ENCODE measurements at places on chromosomes 3 and 15.

DNA sequence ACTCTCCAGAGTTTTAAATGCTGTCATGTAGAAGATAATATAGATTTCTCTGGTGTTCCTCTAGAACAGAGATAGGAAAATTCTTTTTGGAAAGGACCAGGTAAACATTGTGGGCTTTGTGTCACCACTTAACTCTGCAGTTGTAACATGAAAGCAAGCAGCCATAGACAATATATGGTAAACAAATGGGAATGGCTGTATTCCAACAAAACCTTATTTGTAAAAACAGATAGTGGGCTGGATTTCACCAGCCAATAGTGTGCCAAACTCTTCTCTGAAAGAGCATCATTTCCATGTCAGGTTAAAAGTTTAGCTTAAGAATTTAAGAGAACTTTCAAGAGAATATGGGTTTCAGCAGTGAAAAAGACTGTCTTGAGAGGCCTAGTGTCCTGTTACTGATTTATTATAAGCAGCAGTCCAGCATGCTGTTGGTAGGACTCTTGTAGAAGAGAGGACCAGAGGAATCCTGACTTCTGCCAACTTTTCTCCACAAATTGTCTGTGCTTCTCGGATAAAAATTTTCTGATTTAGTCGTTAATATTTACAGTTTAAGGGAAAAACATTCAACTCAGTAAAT lies 107.7 kb downstream of the TCF12 start:
- DNase-seq = no peak

DNA sequence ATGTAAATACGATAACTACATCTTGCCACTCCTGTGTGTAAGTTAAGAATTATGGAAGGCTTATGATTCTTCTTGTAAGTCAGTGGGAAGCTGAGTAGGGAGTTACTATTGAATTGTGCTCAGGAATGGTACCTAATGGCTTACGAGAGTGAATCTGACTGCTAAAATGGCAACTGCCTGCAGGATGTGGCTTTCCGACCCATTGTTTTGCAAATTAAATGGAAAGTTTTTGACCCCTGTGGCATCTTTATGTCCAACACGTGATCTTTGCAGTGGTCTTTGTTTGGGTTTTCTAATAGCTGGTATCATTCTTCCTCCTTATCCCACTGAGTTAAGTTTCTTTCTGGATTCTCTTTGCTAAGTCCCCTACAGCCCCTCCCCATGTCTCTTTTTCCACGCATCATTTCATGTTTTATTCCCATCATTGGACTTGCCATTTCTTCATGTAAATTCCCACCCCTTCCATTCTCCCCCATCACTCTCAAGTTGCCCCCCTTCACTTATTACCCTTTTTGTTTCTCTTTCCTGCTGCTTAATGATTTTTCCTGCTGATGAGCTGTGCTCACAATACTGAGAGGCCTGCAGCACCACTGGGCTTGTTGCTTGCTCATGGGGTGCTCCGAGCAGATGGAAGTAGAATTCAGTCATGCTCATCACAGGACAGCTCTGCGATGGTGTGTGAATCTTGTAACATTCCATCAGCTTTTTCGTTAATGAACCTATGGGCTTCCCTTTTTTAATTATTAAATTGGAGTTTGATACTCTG lies 428.2 kb upstream of the IL12A start:
- DNase-seq = no peak

DNA sequence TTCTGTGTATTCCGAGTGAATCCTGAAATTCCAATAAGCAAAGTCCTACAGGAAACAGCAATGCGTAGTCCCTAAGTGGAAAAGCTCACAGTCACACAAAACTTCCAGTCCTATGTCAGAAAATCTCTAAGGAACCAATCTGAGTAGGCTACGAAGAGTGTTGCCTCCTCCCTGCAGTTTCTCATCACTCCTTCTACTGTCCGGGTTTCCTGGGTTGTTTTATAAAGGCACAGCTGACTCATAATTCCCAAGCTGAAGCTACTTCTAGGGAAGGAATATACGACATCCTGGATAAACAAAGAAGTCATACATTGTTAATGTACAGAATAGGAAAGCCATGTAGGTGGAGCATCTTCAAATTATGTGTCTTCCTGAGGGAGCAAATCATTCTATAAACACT lies 65.7 kb upstream of the RGMA start:
- no peak for DNase-seq

DNA sequence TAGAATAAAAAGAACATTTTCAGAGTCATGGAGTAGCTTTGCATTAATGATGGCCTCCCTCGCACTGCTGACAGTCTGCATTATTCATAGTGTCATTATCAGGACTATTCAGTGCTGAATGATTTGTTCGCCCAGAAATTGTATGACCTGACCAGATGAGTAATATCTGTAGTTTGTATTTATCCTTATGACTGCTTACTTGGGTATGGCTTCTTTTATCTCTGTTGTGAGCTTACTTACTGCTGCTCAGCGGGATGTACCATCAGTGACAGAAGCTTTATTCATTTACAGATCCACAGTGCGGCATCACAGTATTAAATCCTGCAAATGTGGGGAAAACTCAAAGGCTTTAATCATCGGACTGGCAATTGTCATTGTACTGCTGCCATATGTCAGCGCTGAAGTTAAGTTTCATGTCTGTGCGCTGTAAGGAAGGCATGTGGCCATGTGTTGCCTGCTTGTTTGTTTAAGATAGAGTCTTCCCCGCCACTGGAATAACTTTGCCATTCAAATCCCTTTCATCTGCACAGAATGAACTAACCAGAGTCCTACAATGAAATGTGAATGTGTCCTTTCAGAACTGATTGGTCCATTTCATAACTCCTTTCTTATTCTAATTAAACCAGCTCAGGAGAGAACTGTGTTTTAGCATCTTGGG lies 262.2 kb downstream of the CHL1 start:
- DNase-seq = no peak

DNA sequence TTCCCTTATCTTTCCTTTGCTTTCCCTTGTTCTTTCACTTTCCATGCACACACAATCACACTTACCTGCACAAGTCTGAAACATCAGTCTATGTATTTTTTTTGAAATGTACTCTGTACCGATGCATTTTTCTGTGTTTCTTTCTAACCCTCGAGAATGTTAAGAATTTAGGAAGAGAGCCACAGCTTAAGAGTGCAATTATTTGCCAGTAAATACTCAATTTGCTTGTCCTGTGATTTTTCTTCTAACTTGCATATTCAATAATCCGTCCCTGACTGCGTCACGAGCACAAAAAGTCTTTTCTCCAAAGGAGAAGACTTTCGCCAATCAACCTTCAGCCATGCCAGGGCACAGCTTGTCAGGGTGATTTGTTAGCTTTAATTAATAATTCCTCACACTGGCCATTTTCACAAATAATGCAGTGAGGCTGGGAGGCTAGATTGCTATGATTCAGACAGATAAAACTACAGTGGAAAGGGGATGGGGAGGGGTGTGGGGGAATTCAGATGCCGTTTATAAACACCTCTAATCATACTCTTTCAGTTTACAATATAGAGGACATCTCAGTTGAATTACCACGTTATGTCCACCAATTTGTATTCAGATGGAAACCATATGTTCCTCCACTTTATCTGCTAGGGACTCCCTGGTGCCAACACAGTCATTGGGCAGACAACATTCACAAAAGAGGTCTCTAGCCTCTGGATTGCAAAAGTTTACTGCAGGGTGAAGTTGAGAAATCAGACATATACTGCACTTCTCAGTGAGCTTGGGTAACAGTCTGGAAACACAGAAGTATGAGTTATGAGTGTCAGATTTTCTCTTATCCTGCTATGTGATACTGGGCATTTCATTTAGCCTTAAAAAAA lies 388.0 kb downstream of the ZBTB20 start:
- DNase-seq = peak; percentile 23

DNA sequence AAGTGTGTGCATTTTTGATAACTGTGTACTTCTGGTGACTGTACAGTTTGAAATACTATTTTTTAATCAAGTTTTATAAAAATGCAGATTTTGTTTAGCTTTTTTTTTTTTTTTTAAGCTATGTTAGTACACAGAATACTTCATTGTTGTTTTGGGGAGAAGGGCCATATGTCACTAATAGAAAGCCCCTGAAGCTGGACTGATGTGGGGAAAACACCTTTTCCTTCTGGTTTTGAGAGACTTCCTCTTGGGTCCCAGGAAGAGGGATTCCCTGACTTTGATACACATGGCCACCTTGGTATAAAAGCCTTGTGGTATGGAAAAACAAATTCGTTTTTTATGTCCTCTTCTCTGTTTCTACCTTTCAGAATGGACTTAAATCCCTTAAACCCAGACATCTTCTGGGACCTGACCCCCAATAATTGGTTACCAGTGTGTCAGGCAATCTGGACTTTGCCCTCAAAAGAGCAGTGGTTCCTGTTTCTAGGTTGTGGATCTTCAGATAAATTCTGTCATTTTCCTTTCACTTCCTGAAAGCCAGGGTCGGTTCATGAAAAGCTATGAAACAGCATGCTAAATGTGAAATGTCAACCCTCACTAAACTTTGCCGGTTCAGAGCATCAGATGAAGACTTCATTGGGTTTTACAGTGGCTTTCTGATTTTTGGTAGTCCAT lies 31.1 kb upstream of the BLOC1S6 start:
- no peak for DNase-seq

DNA sequence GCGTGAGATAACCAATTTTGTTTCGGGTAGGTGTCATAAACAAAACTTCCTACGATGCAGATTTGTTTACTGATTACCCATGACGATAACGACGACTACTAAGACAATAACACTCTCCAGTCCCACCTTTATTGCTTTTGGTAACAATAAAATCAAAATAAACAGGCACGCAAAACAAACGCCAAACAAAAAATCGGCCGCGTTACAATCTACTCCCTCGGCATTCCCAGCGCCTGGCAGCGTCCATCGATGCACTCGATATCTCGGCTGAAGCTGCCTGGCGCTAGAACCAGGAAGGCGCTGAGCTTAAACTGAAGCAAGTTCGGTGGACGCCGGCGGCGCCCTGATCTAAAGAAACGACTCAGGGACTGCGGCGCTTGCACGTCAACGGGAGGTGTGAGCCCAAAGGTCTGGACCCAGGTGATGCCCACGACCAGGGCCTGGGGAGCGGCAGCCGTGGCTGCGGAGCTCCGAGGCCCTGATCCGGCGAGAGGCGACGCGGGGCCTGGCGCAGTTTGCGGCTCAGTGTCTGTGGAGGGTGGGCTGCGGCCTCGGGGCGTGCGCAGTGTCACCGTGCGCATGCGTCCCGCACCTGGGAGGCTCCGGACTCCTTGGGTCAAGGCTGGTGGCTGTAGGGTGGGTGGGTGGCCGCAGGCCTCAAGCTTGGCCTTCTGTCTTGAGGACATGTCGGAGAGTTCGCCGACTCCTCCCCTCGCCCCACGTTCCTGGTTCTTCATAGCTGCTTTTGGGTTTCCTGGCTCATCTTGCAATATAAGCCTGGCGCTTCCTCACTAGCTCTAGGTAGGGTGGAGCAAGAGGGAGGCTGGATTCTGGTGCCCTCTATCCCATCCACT lies at the start of gene RSRC1:
TSS of gene RSRC1 (plus strand) at position 286 of the 854 bp plus-strand sequence. CDS start 12,016 bp downstream, outside the sequence.
- peak; percentile 92 for DNase-seq

GRCh38 chr3:136249593-136249992 lies 547 bp upstream of the PCCB start:
- DNase-seq = no peak

GRCh38 chr3:39668420-39668819 lies 141.0 kb upstream of the MYRIP start:
- DNase-seq = peak; percentile 61

GRCh38 chr3:97778152-97778551 lies 13.6 kb downstream of the ARL6 start:
- no peak for DNase-seq

DNA sequence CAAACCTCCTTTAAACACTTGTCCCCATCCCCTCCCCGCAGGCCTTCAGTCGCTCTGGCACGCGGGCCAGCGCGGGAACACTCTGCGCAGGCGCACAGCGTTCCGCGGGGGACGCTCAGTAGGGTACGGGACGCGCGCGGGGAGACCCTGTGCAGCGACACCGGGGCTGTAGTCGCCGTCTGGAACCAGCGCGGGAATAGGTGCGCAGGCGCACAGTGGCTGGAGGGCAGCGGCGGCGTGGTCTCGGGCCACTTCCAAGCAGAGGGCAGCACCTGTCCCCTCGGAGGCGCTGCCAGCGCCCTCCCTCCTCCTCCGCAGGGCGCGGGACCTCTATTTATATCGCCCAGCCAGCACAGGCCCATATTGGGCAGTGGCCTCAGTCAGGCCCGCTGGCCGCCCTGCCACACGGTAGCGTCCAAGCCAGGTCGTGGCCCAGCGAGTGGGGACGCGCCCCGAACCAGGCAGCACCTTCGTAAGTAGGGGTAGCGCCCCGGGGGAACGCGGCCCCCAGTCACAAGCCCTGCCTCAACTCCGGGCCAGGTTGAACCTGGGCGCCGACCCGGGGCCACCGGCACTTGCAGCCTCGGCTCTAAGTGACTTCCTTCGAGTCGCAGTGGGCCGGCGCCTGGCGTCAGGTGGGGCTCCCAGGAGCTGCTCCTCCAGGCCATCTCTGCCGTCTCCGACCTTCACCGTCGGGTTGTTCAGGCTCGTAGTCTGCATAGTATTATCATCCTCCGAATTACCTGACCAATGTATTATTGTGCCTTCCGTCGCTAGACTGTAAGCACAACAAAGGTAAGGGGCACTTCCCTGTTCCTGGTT lies at the start of gene KBTBD12:
TSS of gene KBTBD12 (plus strand) at position 118 of the 822 bp plus-strand sequence. CDS start 7,830 bp downstream, outside the sequence.
- no peak for DNase-seq

DNA sequence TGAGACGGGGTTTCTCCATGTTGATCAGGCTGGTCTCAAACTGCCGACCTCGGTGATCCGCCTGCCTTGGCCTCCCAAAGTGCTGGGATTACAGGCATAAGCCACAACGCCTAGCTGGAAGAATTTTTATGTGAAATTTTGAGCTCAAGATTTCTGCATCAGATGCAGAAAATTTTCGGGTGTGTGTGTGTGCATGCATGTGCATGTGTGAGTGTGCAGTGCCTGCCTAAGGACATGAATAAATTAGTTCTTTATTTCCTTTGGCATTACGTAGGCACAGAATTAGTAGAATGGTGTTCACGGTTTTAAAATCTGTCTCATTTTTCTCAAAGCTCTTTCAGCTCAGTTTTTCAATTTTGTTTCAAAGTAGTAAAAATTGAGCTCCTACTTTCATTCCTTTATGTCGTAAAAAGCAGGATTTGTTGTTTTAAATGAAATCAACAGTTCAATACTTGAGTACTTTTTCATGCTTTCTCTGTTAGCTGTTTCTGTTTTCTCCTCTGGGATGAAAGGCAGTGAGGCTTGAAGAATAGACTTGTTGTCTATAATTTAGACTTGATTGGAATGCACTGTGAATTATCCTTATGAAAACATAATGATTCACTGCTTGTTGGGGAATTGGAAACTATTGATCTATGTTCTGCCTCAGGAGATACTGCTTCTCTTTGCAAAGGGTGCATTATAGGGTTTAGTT lies 23.3 kb upstream of the RAB11A start:
- DNase-seq = no peak

DNA sequence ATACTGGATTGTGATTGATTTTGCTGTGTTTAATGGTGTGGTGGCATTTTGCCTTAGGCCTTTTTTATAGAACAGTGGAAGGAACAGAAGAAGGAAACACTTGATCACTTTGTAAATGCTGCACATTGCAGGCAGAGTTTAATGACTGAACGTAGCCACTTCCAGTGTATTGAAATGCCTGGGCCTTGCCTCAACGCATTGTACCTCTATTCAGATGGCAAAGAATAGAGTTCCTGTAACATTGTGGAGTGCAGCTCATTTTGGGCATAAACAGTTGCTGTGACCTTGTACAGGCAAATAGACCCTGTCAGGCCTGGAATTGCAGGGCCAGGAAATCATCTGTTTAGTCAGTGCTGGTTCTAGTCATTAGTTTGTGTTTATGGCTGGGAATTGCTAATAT lies 225.0 kb downstream of the EPHA3 start:
- DNase-seq = no peak
